AG10803 (cell line): ENCODE measurements at places on chromosomes 11 and 22.
A peak's percentile ranks its signal among the peaks of the same experiment; 100 is the strongest.

DNA sequence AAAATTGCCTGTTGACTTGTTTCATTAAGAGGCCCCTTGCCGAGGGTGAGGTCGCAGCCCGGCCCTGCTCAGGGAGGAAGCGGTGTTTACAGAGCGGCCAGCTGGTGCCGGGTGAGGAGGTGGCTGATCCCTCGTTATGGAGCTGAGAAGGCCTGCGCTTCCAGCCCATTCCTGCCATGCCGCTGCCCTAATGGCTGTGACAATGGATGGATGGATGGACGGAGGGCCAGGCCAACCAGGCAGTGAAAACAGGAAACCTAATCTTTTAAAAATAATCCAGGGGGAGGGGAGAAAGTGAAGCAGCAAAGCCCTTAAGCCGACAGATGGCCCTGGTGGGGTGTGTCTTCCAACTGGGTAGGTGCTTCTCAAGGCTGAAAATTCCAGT lies 38.5 kb downstream of the BCR start:
- DNase-seq: peak; percentile 36

DNA sequence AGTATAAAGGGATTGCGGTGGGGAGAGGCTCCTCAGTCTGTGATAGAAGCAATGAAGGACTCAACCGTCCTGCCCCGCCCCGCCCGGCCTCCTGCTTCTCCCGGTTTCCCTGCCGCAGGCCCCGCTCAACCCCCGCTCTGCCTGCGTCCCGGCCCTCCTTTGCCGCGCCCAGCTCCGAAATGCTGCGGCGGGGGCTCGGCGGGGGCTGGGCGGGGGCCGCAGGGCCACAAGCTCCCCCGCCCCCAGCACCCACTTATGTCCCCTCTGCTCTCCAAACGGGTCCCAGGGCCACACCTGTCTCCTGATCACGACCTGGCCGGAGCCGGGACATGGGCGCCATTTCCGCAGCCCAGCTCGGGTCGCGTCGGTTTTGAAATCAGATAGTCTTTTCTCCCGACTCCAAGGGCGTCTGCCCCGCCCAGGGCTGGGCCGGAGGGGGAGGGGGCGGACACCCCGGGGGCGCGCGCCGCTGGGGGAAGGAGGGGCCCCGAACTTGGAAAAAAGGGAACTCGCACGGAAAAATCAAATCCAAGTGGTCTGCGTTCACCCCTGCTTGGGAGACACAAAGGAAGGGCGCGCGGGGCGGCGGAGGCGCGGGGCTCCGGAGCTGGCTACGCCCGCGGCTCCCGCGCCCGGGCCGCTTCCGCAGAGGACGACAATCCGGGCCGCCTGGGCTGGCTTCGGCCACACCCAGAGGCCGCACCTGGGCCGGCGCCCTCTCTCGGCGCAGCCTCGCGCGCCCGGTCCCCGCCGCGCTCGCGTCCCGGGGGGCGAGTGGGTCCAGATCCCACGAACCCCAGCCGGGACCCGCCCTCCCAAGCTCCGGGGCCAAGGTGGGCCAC lies 70.6 kb upstream of the EP300 start:
- peak; percentile 61 for DNase-seq

DNA sequence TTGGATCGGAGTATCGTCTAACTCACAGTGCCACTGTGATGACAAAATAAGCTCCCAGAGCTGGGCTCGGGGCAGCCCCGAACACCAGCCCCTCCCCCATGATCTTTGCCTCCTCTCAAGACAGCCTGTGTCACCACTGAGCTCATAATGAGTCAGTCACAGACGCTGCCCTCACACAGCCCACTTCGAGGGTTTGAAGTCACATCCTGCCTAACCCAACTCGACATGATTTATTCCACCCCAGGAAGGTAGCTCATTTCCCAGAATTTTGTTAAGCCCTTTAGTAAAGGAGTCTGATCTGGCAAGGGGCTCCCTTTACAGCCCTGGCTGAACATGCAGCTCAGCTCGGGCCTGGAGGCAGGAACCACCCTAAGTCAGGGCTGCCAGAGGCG lies 22.8 kb downstream of the MYH9 start:
- peak; percentile 87 for DNase-seq

GRCh38 chr11:46701078-46701654 lies 335 bp downstream of the ZNF408 start:
- no peak for DNase-seq

GRCh38 chr11:110892741-110893285 lies 180.6 kb upstream of the ARHGAP20 start:
- DNase-seq: no peak

DNA sequence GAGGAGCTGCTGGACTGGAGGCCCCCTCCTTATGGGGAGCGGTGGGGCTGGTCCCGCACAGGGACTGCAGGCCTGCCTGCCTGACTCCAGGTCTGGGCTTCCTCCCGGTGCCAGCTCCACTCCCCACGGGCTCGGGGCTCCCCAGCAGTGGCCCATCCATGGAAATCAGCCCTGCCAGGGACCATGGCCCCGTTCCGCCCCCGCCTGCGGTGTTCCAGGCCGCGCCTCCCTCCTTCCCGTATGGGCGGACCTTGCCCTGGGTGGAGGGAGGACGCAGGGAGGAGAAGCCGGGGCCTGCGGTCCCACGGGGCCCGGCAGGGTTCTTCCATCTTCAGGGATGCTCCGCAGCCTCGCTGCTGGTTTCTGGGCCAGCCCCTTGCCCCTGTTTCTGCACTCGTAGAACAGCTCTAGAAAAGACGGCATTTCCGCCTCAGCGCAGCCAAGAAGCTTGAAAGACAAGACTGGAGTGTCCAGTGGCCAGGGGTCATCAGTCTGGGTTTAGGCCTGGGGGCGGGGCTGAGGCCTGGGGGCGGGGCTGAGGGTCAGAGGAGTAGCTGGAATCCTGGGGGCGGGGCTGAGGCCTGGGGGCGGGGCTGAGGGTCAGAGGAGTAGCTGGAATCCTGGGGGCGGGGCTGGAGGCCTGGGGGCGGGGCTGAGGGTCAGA lies 1330.6 kb downstream of the BRD1 start:
- no peak for DNase-seq

DNA sequence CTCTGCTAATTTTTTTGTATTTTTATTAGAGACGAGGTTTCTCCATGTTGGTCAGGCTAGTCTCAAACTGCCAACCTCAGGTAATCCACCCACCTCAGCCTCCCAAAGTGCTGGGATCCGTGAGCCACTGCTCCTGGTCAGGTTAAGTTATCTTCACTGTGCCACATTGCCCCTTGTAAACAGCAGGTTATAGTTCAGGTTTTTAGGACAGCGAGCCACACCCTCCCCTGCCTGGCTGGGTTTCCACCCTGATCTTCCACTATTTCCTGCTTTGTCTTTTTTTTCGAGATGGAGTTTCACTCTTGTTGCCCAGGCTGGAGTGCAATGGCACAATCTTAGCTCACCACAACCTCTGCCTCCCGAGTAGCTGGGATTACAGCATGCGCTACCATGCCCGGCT lies 16.1 kb downstream of the ACO2 start:
- DNase-seq: no peak

- DNase-seq: no peak
These were observed 52.0 kb downstream of the CBL start for GRCh38 chr11:119258180-119258579.

DNA sequence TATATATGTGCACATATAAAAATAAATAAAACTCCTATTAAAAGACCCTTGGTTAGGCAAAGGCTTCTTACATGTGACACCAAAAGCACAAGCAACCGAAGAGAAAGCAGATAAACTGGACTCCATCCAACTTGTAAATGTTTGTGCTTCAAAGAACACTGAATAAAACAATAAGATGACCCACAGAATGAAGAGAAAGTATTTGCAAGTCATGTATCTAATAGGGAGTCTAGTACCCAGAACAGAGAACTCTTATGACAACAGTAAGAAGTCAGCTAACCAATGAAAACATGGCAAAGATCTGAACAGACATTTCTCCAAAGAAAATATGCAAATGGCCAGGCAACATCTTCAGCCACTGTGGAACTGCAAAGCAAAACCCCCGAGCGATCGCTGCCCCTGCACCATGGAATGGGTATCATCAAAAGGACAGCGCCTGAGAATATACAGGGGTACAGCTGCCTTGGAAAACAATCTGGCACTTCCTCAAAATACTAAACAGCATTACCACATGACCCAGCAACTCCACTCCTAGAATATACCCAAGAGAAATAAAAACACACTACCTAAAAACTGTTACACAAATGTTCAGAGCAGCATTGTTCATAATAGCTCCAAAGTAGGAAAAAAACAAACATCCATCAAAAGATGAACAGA lies 17.2 kb downstream of the BRD1 start:
- peak; percentile 26 for DNase-seq
